T1000 (cell line): ENCODE measurements at places on chromosomes 4 and X.
A peak's percentile ranks its signal among the peaks of the same experiment; 100 is the strongest.

GRCh38 chrX:136473663-136474062, 14.1 kb upstream of the BRS3 start:
- no peak for DNase-seq

- DNase-seq = no peak
These were observed 717.6 kb upstream of the TENM3 start for GRCh38 chr4:181525634-181526033.

DNA sequence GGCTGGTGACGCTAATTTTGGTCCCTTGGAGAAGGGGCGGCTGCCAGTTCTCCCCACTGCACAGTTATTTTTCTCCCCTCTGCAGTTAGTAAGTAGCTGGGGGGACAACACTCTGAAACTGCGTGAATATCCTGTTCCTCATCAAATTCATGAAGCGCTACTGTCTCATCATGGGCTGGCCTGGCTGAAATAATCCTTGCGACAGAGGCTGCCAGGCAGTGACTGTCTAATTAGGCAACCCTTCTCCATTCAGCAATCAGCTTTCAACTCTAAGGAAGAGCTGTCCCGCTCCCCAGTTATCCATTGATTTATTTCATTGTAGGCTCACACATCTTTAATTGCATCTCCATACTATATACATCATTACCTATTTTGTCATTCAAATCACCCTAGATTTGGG, 8.2 kb downstream of the SH3TC1 start:
- no peak for DNase-seq

DNA sequence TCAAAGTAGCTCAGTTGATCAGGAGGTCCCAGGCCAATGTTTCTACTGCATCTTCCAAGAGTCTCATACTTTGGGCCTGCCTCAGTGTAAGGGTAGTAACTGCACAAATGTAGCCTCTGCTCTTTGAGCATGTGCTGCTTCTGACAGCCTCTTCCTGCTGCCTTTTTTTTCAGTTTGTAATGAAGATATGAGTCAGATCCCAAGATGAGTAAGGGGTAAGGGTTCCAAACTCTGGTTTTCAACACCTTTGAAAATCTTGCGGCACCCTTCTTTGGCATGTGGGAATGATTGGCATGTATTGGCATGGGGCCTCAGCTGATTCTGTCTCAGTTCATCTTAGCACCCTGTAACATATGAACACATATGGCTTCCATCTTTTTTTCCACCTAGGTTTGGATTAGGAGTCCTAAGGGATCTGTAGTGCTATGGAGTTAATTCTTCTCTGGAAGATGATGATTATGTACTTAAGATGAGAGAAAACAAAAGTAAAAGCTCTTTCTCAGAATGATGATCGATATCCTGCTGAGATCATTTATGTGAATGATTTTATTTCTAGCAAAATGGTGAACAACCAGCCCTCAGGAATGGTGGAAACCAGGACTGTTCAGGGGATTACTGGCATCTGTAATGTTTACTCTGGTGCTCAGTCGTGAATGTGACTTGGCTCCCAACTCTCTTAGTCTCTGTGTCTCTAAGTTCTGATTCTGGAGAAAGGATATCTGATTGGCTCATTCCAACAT, 118.7 kb upstream of the PRPS2 start:
- no peak for DNase-seq

DNA sequence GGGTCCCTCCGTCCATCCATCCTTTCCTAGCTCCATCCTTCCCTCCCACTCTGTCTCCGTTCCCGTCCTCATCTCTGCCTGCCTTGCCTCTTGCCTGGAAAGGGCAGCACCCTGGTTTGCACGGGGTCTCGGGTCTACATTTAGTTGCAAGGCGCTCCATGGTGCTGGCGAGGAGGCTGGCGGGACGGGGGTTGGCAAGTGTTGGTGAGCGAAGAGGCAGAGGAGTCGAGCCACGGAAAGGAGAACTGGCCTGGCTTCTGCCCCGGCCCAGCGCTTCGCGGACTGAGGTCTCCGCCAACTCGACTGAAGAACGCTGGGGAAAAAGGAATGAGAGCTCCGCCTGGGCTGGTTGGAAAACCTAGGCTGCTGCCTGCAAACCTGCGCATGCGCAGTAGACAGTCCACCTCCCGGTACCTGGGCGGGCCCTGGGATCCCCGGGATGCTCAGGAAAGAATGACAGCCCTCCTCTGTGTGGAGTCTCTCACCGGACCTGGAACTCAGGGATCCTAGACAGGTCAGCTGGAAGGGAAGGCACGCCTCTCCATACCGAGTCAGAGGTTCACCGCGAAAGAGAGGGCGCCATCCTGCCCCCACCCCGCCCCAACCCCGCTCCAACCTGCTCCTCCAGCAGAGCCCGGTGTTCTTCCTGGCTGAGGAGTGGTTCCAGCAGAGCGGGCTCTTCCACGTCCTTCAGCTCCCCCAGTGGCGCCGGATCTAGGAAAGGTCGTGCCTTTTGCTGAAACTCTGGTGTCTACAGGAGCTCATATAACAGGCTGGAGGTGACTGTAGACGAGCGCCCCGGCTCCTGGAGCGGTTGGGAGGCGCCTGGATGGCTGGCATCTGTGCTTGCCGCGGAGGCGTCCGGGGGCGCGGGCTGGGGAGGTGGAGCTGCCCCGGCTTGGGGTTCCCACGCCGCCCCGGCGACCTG, 6.0 kb downstream of the FRG2 start:
- DNase-seq = no peak

GRCh38 chrX:123308658-123309057, 124.6 kb downstream of the GRIA3 start:
- no peak for DNase-seq

- no peak for DNase-seq
These were observed 114.5 kb upstream of the RBPJ start for GRCh38 chr4:26206339-26206738.

DNA sequence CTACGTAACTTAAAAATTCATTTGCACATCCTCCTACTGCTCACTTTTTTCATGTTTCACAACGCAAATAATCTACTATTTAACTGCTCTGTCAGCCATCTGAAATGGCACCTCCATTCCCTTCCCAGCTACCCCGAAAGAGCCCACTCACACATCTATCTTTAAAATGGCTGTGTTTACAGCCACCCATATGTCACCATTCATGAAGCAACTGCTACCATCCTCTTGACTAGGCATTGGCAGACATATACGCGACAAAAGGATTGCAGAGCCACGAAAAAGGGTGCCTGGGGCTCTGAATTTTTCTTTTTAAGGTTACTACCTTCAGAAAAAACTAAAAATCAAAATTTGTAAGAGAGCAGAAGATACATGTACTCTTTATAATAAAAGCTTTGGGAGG, 11.5 kb downstream of the SH3RF1 start:
- DNase-seq = no peak

DNA sequence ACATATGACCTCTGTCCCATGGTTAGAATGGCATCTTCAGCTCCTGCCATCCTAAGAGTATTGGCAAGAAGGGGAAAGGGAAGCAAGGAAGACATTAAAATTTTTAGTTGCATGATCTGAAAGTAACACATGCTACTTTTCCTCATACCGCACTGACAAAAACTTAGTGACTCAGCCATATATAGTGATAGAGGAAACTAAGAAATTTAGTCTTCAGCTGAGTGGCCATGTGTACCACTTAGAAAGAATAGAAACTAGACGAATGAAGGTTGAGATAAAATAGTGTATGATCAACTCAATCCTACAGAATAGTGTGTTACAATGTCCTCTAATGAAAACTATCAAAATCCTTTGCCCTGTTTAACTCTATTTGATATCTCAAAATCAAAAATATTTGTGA, 164.1 kb downstream of the PPP3CA start:
- no peak for DNase-seq

- DNase-seq = no peak
These were observed 128.6 kb upstream of the NPY2R start for GRCh38 chr4:155079871-155080270.

- no peak for DNase-seq
These were observed 379.9 kb downstream of the SH2D1A start for GRCh38 chrX:124726292-124726691.

DNA sequence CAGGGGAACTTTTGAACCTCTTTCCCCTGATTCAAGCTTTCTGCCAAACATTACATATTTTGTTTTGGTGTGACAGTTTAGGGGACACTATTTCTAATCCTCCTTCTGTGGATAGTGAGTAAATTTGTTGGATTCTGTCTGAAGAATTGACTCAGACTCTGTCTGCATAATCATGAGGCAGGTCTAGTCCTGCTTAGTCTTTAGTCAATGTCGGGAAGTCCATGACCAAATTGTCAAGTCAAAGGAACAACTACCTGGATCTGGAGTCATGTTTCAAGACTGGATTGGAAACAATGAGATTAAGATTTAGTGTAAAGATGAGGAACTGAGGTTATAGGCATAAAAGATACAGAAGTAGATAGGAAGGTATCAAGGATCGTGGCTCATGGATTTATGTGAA, 100.9 kb downstream of the MAGEB17 start:
- DNase-seq = no peak

- DNase-seq = no peak
These were observed 31.1 kb downstream of the CCKAR start for GRCh38 chr4:26459054-26459755.

DNA sequence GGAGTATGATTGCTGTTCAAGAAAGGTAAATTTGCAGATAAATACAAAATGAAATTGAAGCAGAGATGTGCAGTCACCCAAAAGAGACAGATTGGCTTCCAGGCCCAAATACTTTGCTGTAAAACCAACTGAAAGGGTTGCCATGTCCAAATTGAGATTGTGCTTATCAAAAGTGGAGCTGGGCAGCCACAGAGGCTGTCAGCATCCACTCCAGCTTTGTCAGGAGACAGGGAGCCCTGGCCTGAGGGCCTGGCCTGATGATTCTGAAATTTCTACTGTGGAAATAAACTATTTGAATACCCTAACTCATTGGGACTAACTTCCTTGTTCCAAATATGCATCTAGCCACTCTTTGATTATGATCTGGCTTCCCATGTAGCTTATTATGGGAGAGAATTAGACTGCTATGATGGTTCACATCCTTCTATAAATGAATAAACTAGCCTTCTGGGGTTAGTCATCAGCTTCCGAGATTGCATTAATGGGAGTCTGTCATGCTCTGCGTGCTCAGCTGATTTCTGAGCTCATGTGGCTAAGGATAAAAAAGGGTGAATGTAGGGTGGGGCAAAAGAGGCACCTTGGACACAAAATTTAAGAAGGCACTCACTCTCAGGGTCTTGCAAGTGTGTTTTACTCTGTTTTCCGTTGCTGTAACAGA, 48.2 kb downstream of the SLC34A2 start:
- no peak for DNase-seq

GRCh38 chr4:84690481-84690880, 107.6 kb downstream of the CDS1 start:
- no peak for DNase-seq

- no peak for DNase-seq
These were observed 41.8 kb downstream of the GASK1B start for GRCh38 chr4:158131027-158131426.

DNA sequence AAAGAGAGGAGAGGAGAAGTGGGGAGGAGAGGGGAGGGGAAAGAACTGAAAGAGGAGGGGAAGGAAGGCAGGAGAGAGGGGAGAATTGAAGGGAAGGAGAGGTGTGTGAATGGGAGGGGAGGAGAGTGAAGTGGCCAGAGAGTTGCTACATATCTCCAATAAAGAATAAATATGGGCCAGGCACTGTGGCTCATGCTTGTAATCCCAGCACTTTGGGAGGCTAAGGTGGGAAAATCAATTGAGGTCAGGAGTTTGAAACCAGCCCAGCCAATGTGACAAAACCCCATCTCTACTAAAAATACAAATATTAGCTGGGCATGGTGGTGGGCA, 482.4 kb downstream of the NAF1 start:
- DNase-seq = no peak

DNA sequence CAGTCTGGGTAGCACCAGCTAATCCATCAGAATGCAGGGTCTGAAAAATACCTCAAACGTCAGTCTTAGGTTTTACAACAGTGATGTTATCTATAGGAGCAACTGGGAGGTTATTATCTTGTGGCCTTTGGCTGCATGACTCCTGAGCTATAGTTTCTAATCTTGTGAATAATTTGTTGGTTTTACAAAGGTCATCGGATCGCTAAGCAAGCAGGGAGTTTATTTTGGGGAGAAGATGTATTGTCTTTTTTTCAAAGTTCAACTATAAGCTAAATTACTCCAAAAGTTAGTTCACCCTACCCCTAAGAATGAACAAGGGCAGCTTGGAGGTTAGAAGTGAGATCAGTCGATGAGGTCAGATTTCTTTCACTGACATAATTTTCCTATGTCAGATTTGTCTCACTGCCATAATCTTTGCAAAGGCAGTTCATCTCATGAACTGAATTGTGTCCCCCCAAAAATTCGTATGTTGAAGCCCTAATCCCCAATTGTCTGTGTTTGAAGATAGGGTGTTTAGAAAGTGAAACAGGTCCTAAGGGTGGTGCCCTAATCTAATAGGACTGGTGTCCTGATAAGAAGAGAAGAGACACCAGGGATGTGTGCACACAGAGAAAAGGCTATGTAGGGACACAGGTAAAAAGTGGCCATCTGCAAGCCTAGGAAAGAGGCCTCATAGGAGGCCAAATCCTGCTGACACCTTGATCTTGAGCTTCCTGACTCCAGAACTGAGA, 175.8 kb upstream of the GALNT7 start:
- DNase-seq = no peak

DNA sequence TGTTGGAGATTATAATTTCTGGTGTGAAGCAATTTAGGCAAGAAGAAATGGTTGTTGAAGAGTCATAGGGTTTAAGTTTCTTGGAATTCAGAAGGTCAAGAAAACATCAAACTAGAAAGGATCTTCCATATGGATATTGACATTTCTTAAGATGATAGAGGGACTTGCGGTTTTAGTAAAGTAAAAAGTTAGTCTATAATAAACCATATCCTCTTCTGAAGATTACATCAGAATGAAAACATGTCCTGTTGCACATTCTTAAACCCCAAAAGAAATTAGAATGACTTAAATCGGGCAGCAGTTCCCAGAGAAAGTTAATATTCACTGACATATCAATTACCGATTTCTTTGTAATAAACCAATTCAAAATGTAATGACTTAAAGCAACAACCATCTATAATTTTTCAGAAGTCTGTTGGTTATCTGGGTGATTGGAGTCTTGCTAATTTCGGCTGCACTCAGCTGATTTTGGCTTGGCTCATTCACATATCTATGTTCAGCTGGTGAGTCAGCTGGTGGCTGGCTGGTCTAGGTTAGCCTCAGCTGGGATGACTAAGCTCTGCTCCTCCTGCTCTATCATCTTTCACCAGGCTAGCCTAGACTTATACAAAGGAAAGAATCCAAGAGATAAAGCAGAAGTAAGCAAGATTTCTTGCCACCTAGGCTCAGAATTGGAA, 24.4 kb upstream of the DYNLT3 start:
- DNase-seq = peak; percentile 34

- no peak for DNase-seq
These were observed 22.5 kb downstream of the ATP2B3 start for GRCh38 chrX:153539979-153540358.

GRCh38 chrX:149044471-149044870, 460.6 kb downstream of the IDS start:
- DNase-seq = no peak

DNA sequence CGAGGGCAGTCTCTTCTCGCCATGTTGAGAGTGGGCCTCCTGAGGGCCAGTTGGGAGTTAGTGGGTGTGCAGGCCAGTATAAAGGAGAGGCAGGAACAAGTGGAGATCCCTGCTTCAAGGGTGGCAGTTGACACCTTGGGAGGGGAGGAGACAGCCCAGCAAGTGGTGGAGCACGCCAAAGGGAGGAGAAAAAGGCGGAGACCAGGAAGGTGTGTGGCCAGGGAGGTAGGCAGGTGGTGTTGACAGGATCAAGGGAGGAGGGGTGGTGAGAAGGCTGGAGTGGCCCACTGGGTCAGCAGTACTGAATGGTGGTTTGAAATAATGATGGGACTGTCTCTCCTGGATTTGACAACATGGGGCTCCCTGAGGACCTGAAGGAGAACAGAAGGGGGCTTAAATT, 32.6 kb downstream of the ZNF185 start:
- DNase-seq = no peak
